ENCODE measurements at places on chromosomes 7 and 10. TPM values are rescaled to one million over a fixed set of nuclear protein-coding genes. Genes with fewer than 3 reads are reported as not detected.
A peak's percentile ranks its signal among the peaks of the same experiment; 100 is the strongest.

DNA sequence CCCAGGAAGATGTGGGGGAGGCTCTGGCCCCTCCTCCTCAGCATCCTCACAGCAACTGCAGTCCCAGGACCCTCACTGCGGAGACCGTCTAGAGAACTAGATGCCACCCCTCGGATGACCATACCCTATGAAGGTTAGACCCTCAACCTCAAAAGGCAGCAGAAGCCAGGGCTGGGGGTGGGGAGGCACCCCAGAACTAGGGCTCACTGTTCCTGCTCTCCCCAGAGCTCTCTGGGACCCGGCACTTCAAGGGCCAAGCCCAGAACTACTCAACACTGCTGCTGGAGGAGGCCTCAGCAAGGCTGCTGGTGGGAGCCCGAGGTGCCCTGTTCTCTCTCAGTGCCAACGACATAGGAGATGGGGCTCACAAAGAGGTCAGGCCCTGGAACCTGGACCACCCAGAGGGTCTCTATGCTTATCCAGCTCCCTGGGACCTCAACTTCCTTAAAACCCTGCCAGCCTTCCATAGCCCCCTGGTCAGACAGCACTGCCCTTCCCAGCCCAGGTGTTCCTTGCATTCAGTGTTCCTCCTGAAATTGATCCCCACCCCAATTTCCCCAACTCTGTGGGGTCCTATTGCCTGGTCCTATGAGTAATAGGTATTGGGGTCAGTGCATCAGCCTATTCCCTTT is 3.7 kb downstream of the SEMA4G start:
- peaks cover under 1% of the 10 kb centered on the region for H3K36me3 ChIP-seq
- DNase-seq: no peak
- peaks cover 17% of the 10 kb centered on the region for H3K4me1 ChIP-seq
- no peak overlapping the region for H3K4me3 ChIP-seq
- H3K27me3 ChIP-seq: no peaks in the 10 kb centered on the region

DNA sequence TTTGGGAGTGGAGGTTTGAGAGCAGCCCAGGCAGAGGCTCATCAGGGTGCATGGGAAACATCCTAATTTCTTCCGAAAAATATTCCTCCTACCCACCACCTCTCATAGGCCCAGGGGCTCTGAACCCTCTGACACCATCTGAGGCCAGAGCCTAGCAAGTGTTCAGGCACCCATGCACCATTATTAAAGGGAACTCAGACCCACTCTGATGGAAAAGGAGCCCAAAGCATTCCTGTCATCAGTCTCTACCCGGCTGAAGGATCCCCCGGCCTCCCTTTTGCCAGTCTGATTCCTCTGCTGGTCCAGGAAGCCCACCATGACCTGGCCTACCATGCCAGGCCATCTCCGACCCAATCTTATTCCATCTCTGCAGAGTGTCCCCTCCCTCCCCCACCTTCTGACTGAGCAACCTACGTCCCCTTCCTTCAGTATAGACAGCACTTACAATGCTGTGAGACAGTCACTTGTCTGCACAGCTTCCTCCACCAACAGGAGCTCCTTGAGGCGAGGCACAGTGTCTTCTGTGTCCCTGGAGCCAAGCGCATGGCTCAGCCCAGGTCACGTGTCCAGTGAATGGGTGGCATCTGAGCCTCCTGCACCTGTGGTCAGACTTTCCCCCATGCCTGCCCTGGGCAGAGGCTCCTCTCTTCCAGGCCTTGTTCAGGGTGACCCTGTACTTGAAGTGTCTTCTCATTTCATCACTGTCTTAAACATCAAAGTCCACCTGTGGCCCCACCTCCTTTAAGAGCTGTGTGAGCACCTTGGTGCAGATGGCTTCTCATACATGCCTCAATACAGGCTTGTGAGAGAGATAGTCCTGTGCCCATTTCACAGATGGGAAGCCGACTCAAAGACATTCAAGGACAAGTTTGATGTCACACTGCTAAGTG is 889 bp upstream of the GPR15LG start:
- no peak for DNase-seq
- H3K27ac ChIP-seq: no peak overlapping the region
- H3K36me3 ChIP-seq: no peaks in the 10 kb centered on the region
- no peaks in the 10 kb centered on the region for H3K27me3 ChIP-seq
- H3K4me3 ChIP-seq: no peak overlapping the region

GRCh38 chr10:101241840-101242707 is 12.8 kb upstream of the LBX1 start:
- peaks cover 100% of the 10 kb centered on the region for H3K27me3 ChIP-seq
- peak; percentile 31 for DNase-seq
- peaks cover 4% of the 10 kb centered on the region for H3K4me1 ChIP-seq

GRCh38 chr7:45703373-45703821 is 129.2 kb downstream of the ADCY1 start:
- H3K36me3 ChIP-seq: peaks cover 4% of the 10 kb centered on the region
- DNase-seq: no peak
- peaks cover 19% of the 10 kb centered on the region for H3K4me1 ChIP-seq
- no peak overlapping the region for H3K4me3 ChIP-seq

DNA sequence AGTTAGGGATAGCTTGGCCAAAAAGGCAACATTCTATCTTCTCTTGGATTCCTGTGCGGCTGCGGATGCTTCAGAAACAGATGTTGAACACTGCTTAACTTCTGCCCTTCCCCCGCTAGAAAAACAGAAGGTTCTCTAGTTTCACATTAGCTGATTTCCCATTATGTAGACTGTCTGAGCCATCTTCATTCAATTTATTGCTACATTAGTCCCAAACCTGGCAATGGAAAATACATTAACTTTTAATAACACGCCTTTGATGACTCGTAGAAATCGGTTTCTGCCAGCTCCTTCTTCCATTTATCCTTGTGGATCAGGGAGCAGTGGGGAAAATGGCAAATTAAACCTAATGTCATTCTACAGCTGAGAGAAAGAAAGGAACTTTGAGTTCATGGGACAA is 119.9 kb downstream of the SLC16A9 start:
- DNase-seq: no peak
- H3K27me3 ChIP-seq: peaks cover 4% of the 10 kb centered on the region
- no peaks in the 10 kb centered on the region for H3K4me1 ChIP-seq
- no peaks in the 10 kb centered on the region for H3K36me3 ChIP-seq
- H3K4me3 ChIP-seq: no peak overlapping the region
- H3K27ac ChIP-seq: no peak overlapping the region

The ENKUR gene
- not detected for total RNA-seq

The CPA5 gene
- not detected for total RNA-seq

DNA sequence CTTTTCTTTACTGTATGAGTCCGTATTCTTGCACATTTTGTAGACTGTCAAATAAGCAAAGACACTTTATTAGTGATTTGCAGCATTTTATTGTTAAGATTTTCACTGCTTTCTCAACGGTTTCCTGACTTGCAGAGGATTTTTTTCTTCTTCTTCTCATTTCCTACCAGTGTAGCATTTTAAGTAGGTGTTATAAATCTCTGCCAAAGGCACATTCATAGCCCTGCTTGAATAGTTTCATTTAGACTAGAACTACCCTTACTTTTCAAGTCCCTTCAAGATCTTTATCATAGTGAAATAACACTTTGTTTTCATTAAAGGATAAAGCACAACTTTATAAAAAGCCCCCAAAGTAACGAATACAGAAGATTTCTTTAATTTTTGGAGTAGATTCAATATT is 271.4 kb downstream of the TSPAN12 start:
- no peak overlapping the region for H3K27ac ChIP-seq
- no peak for DNase-seq
- no peaks in the 10 kb centered on the region for H3K4me1 ChIP-seq
- H3K27me3 ChIP-seq: no peaks in the 10 kb centered on the region

GRCh38 chr10:68938117-68938516 is 17.9 kb upstream of the DDX21 start:
- H3K4me1 ChIP-seq: no peaks in the 10 kb centered on the region
- peaks cover 91% of the 10 kb centered on the region for H3K36me3 ChIP-seq

DNA sequence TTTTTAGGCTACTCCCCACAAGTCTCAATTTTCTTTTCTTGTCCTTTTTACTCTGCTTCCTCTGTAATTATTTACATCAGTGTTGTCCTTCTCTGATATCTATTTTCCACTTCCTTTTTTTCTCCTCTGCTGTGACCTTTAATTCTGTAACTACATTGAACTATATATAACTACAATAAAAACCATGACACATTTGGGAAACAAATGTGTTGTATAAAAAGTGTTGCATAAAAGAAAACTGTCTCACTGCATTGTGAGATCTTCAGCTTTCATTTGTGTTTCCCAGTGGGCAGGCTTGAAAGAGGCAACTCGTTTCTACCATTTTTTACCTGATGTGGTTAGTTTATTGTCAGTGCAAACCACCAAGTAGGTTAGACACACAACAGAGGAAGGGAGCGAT is 483.9 kb upstream of the NRP1 start:
- no peaks in the 10 kb centered on the region for H3K36me3 ChIP-seq
- peaks cover 12% of the 10 kb centered on the region for H3K4me1 ChIP-seq
- no peak overlapping the region for H3K27ac ChIP-seq
- no peak overlapping the region for H3K4me3 ChIP-seq

- no peaks in the 10 kb centered on the region for H3K36me3 ChIP-seq
- H3K27me3 ChIP-seq: peaks cover 73% of the 10 kb centered on the region
- DNase-seq: no peak
- no peaks in the 10 kb centered on the region for H3K4me1 ChIP-seq
- H3K27ac ChIP-seq: no peak overlapping the region
- no peak overlapping the region for H3K4me3 ChIP-seq
Observed at GRCh38 chr10:69559525-69559924, 13.7 kb downstream of the NEUROG3 start.

DNA sequence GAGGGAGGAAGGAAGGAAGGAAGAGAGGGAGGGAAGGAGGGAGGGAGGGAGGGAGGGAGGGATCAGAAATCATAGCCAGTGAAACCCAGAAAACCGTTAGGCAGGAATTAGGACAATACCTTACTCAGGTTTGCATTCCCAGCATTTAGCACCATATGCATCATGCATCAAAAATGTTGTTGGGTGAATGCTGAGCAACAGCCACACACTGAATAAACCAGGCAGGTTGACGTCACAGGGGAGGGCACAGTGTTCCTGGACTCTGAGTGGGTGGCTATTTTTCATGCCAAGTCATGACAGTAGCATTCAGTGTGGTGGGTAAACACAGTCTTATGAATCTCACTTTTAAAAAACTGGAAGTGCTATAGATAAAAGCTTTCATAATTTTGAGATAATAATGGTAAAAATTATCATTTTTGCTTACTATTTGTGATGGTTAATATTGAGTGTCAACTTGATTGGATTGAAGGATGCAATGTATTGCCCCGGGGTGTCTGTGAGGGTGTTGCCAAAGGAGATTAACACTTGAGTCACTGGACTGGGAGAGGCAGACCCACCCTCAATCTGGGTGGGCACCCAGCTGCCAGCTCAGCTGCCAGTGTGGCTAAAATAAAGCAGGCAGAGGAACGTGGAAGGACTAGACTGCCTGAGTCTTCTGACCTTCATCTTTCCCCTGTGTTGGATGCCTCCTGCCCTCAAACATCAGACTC is 199.1 kb upstream of the PRKCQ start:
- H3K36me3 ChIP-seq: no peaks in the 10 kb centered on the region
- no peak for DNase-seq
- no peaks in the 10 kb centered on the region for H3K4me1 ChIP-seq
- H3K4me3 ChIP-seq: no peak overlapping the region

The ITGB8 gene
- total RNA-seq: 1.5 TPM

All from left ventricle myocardium inferior (tissue), 1 donor.